Amygdala (tissue), 56 donors: ENCODE measurements at places on chromosomes 4 and X.

- DNase-seq, result no peak
These were observed 169.1 kb upstream of the TENM3 start for GRCh38 chr4:182074139-182074538.

DNA sequence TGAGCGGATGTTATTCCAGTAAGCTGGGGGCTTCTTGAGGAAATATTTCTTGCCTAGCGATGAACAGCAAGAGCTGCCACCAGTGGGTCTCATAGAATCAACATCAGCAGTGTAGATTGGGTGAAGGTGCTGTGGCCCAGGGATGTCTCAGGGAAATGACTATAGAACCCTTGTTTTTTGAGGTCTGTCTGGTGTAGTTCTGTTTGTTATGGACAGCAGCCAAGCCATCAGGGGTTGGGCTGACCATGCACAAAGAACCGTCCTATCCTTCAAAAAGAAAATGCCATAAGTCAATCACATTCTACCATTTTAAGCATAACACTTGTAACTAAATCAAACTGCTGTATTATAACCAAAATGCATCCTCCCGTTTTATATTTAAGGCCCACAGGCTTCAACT is 17.3 kb upstream of the C1GALT1C1 start:
- DNase-seq, result no peak

DNA sequence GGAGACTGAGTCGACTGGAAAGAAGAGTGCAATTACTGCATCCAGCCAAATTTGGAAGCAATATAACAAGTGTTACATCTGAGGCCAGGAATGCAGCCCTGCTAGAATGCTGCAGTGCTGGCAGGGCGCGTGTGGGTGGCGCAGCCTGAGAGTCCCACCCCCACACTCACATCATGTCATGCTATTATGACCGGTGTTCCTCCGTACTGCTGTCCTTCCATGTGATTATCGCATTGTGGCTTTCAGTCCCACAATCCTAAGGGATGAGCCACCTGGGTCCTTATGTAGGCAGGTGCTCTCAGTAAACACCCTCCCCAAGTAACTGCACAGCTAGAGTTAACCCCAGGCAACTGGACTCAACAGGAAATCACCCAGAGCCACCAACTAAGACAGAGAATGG is 122.6 kb upstream of the CPEB2 start:
- DNase-seq, result no peak

DNA sequence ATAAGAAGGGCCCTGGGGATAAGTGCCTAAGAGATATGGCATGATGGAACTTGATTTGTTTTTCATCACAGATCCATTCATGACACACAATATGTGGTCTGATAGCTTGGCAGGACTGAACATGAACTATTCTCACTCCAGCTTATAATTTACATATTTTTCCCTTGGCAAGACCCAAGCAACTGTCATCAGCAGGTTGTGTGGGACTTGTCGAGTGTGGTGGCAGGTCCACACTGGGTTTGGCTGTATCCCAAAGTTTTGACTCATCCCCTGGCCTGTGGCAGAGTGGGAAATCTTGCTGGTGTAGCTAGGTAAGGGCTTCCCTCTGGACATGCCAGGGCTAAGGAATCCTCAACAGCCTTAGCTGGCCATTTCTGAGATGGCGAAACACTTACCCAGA is 81.0 kb upstream of the STIM2 start:
- no peak for DNase-seq

DNA sequence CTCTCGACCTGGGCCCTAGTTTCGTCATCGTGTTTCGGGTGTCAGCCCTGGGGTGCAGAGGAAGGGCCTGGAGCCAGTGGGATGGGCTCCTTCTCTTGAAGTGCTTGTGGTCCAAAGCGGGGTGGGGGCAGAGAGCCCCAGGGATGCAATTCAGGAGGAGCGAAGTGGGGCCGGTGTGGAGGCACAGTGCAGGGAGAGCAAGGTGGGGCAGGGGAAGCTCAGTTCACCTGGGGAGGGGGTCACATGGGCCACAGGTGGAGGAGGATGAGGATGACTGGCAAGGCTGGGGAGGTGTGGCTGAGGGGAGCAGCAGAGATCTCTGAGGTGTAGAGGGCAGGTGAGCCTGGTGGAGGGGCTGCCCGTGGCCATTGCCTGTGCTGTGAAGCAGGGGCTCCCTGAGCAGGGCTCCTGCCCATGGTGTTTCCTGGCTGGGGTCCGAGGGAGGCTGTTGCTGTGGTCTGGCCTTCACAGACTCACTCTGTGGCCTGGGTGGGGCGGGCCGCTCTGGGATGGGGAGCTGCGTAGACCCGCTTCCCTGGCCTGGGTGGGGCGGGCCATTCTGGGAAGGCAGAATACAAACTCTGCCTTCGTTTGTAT is 6.9 kb downstream of the SORCS2 start:
- DNase-seq, result no peak

DNA sequence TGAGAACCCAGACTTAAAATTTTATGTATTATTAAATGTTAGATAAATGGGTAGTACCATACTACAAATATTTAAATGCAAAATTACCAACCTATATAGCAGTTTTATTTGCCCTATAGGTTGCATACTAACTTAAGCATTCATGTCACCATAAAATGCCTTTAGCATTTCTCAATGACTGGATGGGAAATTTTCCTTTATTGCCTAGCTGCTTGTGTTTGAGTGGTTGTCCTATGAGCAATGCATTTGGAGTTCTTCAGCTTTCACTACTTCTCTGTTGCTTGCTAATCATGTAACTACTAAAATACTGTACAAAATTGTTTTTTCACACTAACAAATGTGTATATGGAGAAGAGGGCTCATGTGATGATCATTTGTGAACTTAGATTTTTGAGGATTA is 44.2 kb upstream of the CEP135 start:
- no peak for DNase-seq

DNA sequence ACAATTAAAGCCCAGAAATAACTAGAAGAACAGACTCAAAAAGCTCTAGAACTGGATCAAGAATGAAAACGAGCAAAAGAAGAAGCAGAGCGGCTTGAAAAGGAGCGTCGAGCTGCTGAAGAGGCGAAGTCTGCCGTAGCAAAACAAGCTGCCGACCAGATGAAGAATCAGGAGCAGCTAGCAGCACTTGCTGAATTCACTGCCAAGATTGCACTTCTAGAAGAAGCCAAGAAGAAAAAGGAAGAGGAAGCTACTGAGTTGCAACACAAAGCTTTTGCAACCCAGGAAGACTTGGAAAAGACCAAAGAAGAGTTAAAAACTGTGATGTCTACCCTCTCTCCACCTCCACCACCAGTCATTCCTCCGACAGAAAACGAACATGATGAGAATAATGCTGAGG is 56.1 kb upstream of the PPP4R3C start:
- no peak for DNase-seq

GRCh38 chr4:182807767-182808548 is 109.2 kb downstream of the DCTD start:
- no peak for DNase-seq

DNA sequence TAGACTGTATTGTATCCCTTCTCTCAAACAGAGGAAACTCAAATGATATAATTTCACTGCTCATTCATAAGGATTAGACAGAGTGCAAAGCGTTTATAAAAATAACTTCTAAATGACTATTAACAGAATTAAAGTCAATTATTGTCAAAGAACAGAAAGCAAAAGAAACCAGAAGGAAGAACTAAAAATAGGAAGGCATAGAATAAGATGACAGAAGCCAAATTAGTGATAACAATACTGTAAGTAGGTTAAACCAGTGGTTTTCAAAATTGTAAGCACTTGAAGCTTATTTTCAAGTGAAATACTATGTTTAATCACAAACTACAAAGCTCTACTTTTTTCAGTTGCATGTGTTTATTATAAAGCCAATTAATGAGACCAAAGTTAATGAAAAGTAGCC is 305.2 kb downstream of the PPP1R2C start:
- no peak for DNase-seq

DNA sequence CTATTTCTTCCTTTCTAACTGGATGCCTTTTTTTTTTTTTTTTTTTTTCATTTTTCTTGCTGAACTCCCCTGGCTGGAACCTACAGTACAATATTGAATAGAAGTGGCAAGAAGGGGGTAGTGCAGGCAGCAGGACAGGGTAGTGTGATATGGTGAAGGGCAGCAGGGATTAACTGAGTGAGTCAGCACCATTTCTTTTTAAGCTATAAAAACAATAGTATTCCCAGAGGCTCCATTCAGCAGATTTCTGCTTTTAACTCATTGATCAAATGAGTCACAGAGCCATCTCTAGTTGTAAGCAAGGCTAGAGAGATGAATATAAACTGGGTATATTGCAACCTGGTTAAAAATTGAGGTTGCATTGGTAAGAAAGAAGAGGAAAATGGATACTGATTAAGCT is 53.6 kb upstream of the SETD7 start:
- no peak for DNase-seq

- no peak for DNase-seq
These were observed 8.5 kb downstream of the TAFAZZIN start for GRCh38 chrX:154419688-154420401.

GRCh38 chrX:87160435-87161010 is 357.1 kb upstream of the KLHL4 start:
- no peak for DNase-seq

DNA sequence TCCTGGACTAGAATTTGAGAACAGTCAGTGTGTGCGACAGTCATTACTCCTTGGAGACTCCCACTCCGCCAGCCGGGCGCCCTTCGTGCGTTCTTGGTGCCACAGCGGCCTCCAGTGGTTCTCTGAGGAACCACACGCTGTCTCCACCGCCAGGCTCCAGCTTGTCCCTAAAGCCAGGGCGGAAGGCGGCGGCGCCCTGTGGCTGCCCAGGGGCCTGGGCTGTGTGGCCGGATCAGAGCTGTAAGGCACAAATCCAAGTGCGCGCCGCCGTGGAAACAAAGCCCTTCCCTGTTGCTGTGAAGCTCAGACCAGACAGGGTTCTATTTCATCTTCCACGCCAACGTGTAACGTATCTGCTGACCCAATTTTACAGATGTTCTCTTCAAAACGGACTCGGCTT is 34.2 kb downstream of the IDS start:
- DNase-seq, result peak; percentile 87

GRCh38 chrX:8194216-8194615 is 23.1 kb upstream of the VCX2 start:
- no peak for DNase-seq

- DNase-seq, result no peak
These were observed 180.3 kb upstream of the HS3ST1 start for GRCh38 chr4:11608992-11609391.

DNA sequence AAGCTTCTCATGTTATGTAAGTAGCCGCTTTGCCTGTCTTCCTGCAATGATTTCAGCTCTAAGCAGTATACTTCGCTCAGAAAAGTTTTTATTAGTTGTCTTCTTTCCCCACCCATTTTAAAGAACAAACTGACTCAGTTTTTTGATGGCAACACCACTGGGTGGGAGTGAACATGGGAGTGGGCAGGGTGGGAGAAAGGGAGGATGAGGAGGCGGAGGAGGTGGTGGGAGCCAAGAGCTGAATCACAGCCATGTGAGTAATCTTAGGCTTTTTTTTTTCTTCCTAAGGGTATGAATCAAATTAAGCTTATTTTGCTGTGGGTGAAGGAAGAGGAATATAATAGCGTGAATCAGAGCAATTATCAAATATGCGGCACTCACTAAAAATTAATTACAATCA is 574.3 kb upstream of the DIPK2B start:
- no peak for DNase-seq

- no peak for DNase-seq
These were observed 29.8 kb downstream of the ACOX3 start for GRCh38 chr4:8410641-8411271.

DNA sequence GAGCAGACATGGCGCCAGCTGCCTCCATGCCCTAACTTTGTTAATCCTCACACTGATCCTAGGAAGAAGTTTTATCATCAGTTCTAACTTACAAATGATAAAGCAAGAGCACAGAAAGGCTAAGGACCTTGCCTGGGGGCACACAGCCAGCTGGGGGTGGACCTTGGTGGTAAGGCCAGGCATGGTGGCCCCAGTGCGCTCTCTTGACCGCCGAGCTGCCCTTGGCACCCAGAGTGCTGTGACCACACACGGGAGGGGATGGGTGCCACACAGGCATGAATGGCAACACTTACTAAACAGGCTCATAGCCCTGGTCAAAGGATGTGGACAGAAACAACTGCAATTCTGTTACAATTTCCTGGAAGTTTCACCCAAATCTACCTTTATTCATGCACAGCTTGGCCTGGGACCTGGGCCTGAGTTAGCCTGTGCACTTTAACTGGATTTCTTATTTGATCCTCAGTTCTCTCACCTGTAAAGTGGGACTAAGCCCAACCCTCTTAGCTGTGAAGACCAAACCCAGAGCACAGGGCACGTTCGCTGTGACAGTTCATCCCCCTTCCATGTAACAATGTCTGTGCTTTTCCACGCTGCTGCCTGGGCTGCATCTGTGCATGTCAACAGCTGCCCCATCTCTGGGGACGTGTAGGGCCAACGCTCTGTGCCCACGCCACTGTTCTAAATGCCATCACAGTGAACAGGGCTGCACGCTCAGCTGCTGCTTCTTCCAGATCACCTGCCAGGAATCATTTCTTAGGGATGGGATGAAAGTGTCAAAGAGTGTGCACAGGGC is 44.8 kb downstream of the ACOX3 start:
- no peak for DNase-seq

DNA sequence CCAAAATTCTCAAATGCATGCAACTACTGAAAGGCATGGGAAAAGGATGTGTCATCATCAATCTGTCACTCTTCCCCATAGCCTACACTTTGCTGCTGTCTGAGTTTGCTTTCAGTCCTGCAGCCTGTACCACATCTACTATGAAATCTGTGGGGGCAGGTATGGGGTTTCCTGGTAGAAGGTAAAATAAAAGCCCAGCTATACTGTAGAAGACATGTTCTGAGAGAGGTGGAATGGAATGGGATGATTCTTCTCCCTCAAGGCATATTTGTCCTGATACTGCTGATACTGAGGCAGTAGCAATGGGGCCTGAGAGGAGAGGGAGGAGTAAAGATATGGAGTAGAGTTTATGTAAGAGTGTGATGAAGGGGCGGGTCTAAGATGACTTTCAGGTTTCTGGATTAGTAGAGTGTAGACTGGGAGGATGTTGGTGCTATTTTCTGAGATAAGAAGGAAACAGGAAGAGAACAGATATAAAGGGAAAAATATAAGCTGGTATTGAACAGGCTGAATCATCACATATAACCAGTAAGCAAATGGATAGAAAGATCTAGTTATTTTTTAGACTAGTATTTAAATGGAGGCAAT is 38.7 kb upstream of the GYPA start:
- DNase-seq, result no peak

DNA sequence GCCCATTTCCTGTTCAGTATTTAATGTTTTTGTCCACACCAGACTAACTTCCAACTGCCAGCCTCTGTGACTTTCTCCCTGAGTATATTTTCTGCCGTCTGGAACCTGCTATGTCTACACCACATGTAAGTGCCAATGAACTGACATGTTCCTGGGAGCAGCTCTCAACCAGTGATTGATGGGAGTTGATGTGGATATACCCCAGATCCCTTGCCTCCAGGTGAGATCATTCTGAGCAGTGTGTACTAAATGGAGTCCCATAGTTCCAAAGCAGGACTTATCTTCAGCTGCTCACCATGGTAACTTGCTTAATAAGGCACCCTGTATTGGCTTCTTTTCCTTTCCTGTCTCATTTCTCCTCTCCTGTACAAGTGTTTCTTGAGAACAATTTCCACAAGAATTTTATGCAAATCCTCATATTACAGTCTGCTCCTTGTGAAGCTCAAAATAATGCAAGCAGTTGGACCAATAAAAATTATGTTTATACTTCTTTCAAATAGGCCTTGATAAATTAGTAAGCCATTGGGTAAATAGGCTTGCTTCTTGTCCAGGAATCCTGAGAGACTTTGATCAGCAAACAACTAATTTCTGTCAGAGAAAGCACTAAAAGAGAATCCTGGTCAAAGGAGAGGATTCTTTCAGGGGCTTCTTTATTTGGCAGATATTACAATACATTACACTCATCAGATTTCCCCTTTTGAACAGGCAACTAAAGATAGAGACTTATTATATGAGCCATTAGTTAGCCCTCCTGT is 911.7 kb upstream of the NDST4 start:
- DNase-seq, result no peak
